ENCODE measurements at places on chromosomes 13 and 19.
A peak's percentile ranks its signal among the peaks of the same experiment; 100 is the strongest.

DNA sequence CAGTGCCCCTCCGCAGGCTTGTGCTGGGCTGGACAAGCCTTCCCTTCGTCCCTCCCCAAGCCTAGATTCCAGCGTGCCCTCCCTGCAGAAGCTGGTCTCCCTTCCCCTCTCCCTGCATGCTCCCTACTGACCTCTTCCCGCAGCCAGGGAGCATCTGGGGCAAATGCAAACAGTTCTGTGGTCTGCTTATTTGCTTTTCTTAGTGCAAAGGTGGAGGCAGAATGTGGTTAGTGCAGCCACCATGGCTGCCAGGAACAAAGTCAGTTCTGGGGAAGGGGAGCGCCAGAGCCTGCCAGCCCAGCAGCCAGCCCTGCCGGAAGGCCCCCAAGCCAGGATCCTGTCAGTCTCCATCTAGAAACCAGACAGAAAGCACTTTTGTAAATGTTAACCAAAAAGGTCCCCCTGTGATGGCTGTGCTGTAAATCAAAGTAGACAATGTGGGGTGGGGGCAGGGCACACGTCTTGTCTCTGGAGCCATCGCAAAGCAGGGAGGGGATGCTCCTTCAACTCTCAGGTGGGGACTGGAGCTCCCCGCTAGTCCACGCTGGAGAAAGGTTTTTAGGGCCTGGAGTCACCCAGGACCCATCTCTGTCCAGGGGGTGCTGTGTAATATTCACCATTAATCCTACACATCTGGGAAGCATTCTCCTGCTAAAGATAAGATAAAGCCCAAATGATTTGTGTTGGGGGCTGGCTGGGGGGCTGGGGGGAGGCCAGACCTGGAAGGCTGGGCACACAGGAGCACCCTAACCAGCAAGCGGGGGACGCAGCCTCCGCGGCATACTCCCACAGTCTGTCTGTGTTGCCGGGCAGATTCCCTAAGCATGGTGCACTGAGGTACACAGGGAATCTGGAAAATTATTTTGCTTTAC is 30.9 kb downstream of the SERP2 start:
- DNase-seq: no peak

DNA sequence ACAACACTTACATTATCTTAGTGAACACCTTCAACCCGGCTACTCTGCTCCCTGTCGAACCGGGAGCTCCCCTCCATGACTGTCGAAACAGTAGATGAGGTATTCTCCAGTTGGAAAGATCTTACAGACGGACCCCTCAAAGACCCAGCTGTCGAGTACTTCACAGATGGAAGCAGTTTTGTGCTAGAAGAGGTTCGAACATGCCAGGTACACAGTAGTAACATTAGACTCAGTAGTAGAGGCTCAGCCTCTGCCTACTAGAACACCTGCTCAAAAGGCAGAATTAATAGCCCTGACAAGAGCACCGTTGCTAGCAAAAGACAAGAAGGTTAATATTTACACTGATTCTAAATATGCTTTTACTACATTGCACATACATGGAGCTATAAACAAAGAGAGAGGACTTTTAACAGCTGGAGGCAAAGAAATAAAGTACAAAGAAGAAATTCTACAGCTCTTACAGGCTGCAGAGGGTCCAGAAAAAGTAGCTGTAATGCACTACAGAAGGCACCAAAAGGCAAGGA is 13.6 kb upstream of the SLC15A1 start:
- DNase-seq: no peak

GRCh38 chr13:110138010-110138699 is 168.8 kb downstream of the COL4A1 start:
- peak; percentile 77 for DNase-seq

DNA sequence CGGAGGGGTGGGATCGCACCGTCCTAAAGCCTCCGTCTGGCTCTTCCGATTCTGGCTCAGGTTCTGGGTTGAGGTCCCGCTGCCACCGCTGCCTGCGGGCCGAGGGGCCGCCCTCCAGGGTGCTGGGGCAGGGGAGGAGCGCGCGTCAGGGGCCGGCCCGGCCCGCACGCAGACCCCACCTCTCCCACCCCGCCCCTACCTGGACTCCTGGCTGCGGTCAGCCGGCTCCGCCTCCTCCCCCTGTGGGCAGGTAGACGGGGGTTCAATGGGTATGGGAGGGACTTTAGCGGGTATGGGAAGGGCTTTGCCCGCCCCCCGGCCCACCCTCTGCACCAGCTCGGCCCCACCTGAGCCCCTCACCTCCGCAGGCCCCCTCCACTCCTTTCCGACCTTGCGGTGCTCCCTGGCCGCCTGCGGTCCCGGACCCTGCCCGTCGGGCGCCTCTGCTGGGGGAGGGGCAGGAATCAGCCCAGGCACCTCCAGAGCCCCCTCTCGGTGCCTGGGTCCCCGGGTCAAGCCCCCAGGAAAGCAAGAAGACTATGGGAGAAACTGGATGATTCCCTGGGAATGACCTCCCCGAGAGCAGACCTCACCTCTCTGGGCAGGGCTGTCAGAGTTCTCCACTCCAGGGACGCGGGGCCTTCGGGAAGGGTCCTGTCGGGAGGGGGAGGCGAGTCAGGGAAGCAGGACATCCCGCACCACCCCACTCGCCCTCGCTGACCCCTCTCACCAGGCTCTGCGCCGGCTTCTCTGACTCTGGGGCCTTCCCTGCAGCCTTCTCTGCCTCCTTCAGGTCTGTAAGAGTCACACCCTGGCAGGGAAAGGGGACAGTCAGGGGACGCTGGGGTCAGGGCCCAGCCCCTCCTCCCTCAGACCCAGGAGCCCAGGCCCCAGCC is 17.0 kb downstream of the EPS8L1 start:
- no peak for DNase-seq

- DNase-seq: no peak
Observed at GRCh38 chr19:19056636-19057275, 7.0 kb upstream of the SLC25A42 start.

- DNase-seq: no peak
Observed at GRCh38 chr19:18610245-18610555, 2.5 kb upstream of the TMEM59L start.

DNA sequence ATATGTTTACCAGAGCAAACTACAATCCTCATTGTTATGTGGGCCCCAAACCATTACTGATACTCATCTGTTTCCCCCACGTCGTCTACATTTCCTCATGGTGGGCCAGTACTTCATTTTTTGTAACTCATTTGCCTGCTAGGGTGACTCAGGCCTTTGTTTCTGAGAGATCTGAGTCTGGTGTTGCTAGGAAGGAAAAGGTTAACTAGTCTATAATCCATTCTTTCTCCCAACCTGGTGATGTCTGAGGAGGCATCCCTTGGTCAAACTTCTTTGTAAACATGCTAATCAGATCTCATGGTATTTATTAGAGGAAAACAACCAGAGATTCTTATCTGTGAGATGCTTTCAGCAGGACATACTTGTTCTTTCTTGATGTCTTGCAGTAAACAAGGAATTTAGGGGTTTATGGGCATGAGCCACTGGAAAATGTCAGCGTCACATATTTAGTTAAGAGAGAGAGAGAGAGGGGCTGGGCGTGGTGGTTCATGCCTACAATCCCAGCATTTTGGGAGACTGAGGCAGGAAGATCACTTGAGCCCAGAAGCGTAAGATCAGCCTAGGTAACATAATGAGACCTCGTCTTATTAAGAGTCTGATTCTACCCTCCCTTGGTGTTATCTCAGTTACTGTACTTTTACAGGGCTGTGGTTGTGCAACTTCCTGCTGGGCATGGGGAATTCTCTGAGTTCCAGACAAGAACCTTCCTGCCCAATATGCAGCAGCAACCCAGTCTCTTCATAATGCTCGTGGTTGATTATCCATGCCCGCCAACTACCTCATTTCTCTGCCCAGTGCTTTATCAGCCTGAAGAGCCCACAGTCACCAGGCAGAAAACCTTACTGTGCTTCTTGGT is 9.7 kb upstream of the DPRX start:
- no peak for DNase-seq

GRCh38 chr19:18291590-18292461 is 10.4 kb upstream of the JUND start:
- DNase-seq: peak; percentile 77

- DNase-seq: no peak
Observed at GRCh38 chr13:72985610-72986009, 73.2 kb upstream of the KLF5 start.

DNA sequence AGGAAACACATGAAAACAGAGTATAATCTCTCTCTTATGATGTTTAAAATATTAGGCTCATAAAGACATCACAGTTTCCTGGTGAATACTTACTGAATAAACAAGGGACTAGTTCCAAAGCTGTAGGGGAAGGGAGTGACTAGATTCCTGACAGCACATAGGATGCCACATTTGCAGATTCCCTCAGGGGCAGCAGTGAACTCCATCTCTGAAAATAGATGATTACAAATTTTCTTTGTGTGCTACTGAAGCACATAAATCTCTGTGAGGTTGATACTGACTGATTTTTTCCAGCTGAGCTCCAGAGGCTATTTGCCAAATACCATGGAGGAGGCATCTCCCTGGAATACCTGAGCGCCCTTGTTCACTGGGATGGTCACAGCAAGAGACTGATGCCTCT is 77.3 kb downstream of the FGF9 start:
- DNase-seq: no peak

DNA sequence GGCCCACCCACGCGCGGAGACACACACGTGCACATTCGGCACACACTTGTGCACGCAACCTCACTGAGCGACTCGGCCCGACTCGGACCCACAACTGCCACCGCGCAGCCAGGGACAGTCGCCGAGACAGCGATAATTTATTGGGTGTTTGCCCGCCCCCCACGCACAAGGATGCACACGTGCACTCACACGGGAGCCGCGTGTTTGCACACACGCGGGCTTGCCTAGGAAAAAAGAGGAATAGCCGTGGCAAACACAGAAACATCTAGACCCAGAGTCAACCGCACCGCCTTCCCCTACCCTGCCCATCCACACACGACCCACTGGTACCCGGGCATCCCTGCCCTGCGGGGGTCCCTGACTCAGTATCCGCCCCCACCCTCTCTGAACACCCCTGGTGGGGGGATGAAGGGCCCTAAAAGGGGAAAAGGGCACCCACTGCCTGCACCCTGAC is 1.1 kb upstream of the SSBP4 start:
- DNase-seq: no peak

GRCh38 chr19:45152504-45153338 is 8.1 kb downstream of the NKPD1 start:
- no peak for DNase-seq

- no peak for DNase-seq
Observed at GRCh38 chr13:98677398-98677797, 75.1 kb downstream of the SLC15A1 start.

DNA sequence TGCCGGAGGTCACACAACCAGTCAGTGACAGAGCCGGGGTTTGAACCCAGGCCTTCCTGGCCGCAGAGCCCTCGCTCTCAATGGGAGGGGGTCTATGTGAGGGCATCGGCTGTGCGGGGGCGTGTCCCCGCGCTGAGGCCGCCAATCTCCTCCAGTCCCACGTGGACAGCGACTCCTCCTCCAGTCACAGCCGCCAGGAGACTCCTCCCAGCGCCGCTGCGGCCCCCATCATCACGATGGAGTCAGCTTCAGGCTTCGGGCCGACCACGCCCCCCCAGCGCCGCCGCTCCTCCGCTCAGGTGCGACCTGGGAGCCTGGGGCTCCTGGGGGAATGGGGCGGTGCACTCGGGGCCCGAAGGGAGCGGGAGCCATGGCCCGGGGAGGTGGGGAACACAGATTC is 6.0 kb downstream of the SPRED3 start:
- no peak for DNase-seq

GRCh38 chr19:33450689-33451088 is 70.9 kb downstream of the PEPD start:
- no peak for DNase-seq

DNA sequence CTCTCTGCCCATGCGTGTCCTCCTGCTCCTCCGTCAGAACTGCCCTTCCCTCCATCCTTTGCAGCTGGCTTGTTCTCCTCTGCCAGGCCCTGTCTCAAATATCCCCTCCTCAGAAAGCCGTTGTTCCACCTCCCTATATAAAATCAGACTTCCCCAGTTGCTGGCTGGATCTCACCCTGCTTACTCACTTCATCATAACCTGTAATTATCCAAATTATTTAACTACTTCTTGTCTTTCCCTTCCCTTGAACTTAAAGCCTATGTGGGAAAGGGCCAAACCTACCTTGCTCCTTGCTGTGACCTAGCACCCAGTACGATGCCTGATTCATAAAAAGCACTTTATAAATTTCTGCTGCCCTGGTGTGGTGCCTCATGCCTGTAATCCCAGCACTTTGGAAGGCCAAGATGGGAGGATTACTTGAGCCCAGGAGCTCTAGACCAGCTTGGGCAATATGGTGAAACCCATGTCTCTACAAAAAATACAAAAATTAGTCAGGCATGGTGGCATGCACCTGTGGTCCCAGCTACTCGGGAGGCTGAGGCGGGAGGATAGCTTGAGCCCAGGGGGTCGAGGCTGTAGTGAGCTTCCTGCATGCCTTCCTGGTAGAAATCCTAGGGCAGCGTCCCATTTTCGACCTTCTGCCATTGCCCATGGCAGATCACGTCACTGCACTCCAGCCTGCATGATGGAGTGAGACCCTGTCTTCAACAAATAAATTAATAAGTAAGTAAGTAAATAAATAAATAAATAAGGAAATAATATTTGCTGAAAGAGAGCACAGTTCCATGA is 39.5 kb upstream of the ZNF536 start:
- no peak for DNase-seq

GRCh38 chr19:53958168-53958571 is 4.6 kb upstream of the CACNG8 start:
- DNase-seq: no peak

GRCh38 chr19:55283548-55284377 is at the start of gene BRSK1:
Gene BRSK1 (plus strand): TSS chr19:55283997. CDS start chr19:55284443, 446 bp downstream.
- DNase-seq: no peak

- no peak for DNase-seq
Observed at GRCh38 chr13:93875547-93875946, 603.9 kb downstream of the DCT start.

GRCh38 chr13:110264685-110265275 is 42.2 kb downstream of the COL4A1 start:
- DNase-seq: no peak

DNA sequence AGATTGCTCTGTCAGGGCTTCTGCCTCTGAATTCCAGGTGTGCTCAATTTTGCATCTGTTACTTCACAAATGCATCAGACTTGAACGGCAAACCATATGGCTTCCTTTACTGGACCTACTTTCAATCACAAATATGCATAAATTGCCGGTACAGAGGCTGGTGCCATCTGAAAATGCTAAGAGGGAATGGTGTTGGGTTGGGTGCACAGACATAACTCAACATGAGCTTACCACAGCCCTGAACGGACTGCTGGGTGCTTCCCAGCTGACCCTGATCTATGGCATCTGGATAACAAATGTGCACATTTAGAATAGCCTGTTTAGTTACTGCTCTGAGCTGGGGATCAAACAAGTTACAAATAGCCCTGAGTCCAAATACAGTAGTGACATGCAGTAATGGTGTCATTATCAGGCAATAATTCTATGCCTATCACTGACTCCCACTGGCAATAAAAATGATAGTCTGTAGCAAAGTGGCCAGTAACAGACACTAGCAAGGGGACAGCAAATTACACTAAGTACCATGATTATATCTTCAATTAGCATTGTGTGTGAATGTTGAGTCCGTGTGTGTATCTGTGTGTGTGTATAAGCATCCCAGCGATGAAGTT is 927.3 kb downstream of the DIAPH3 start:
- no peak for DNase-seq

- DNase-seq: no peak
Observed at GRCh38 chr13:21670883-21671619, at the start of gene FGF9. Gene FGF9 (plus strand): TSS chr13:21671073. CDS start chr13:21671913, 840 bp downstream.

- no peak for DNase-seq
Observed at GRCh38 chr13:112712451-112713207, 22.8 kb downstream of the ATP11A start.
